ENCODE measurements at places on chromosomes 5 and 9. TPM values are rescaled to one million over a fixed set of nuclear protein-coding genes. Genes with fewer than 3 reads are reported as not detected.

GRCh38 chr5:181281984-181282316 lies 21.0 kb upstream of the TRIM52 start:
- H3K4me3 ChIP-seq: no peak overlapping the region
- no peak for DNase-seq
- no peaks in the 10 kb centered on the region for H3K27me3 ChIP-seq
- no peaks in the 10 kb centered on the region for H3K36me3 ChIP-seq
- H3K4me1 ChIP-seq: no peaks in the 10 kb centered on the region
- no peak overlapping the region for H3K27ac ChIP-seq

PCDHB8 gene
- 0.87 TPM for total RNA-seq

DNA sequence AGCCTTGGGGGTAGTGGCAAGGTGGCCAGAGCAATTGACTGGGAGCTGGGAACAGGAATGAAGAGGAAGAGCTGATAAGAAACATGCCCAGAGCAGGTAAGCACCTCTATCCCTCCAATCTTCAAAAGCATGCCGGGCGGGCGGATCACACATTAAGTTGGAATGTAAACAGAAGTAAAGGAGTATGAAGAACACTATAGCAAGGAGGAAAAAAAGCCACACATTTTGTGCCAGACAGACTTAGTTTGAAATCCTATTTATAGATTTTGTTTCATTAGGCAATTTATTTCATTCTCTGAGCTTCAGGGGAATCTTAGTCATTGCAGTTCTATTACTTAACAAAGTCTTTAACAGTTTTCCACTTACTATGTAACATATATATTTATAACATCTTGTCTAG lies 173.9 kb upstream of the TNC start:
- no peak overlapping the region for H3K4me3 ChIP-seq
- no peak for DNase-seq
- no peaks in the 10 kb centered on the region for H3K27me3 ChIP-seq
- H3K36me3 ChIP-seq: no peaks in the 10 kb centered on the region
- H3K27ac ChIP-seq: no peak overlapping the region

GRCh38 chr5:127079994-127080491 lies 6.7 kb upstream of the C5orf63 start:
- H3K27ac ChIP-seq: no peak overlapping the region
- H3K27me3 ChIP-seq: no peaks in the 10 kb centered on the region
- no peak for DNase-seq
- no peak overlapping the region for H3K4me3 ChIP-seq
- no peaks in the 10 kb centered on the region for H3K4me1 ChIP-seq
- H3K36me3 ChIP-seq: no peaks in the 10 kb centered on the region

- DNase-seq: peak; percentile 45
- no peaks in the 10 kb centered on the region for H3K27me3 ChIP-seq
- H3K4me1 ChIP-seq: peaks cover 15% of the 10 kb centered on the region
Observed at GRCh38 chr5:56481428-56482357, 248.6 kb upstream of the ANKRD55 start.

LURAP1L gene
- total RNA-seq: 1.9 TPM

GALT gene
- 39.4 TPM for total RNA-seq

- H3K27me3 ChIP-seq: peaks cover 31% of the 10 kb centered on the region
- H3K27ac ChIP-seq: no peak overlapping the region
- DNase-seq: no peak
- no peaks in the 10 kb centered on the region for H3K36me3 ChIP-seq
Observed at GRCh38 chr9:34961574-34962490, 3.7 kb downstream of the PHF24 start.

GRCh38 chr5:137024044-137024443 lies 475.1 kb downstream of the SPOCK1 start:
- H3K27ac ChIP-seq: no peak overlapping the region
- no peaks in the 10 kb centered on the region for H3K36me3 ChIP-seq
- H3K4me1 ChIP-seq: peaks cover 12% of the 10 kb centered on the region

GRCh38 chr5:38442247-38442573 lies 114.2 kb downstream of the LIFR start:
- no peaks in the 10 kb centered on the region for H3K36me3 ChIP-seq
- H3K4me1 ChIP-seq: no peaks in the 10 kb centered on the region
- no peak overlapping the region for H3K27ac ChIP-seq
- no peaks in the 10 kb centered on the region for H3K27me3 ChIP-seq

TMOD1 gene
- 172 TPM for total RNA-seq

SPAG8 gene
- total RNA-seq: 3.5 TPM

BAAT gene
- not detected for total RNA-seq

FBXL7 gene
- 23.5 TPM for total RNA-seq

SLCO6A1 gene
- not detected for total RNA-seq

GRCh38 chr9:13991395-13991794 lies 322.5 kb downstream of the NFIB start:
- H3K27me3 ChIP-seq: no peaks in the 10 kb centered on the region
- H3K36me3 ChIP-seq: no peaks in the 10 kb centered on the region
- no peak overlapping the region for H3K27ac ChIP-seq
- no peak overlapping the region for H3K4me3 ChIP-seq

DNA sequence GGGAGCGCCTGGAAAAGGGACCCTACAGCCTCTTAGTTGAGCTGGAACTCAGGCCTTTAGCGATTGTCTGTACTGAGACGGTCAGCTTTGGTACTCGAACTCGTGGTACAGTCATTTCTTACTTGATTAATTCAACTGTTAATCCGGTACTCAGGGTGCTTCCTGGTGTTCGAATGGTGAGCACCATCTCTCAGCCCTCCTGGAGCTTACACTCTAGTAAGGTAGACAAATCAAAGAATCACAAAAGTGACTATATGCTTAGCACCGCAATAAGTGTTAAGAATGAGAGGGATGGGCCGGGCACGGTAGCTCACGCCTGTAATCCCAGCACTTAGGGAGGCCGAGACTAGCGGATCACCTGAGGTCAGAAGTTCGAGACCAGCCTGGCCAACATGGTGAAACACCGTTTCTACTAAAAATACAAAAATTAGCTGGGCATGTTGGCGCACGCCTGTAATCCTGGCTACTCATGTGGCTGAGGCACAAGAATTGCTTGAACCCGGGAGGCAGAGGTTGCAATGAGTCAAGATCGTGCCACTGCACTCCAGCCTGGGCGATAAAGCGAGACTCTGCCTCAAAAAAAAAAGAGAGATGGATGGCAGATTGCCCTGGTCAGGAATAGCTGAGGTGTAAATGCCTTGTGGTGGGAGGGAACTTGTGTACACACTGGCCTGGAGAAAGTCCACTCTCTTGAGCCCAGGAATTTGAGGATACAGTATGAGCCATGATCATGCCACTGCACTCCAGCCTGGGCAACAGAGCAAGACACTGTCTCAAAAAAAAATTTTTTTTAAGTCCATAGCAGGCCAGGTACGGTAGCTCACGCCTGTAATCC lies 981 bp downstream of the TCOF1 start:
- H3K27ac ChIP-seq: peak overlapping the region; percentile 74
- H3K4me3 ChIP-seq: peak overlapping the region; percentile 93

CCL27 gene
- not detected for total RNA-seq

DNA sequence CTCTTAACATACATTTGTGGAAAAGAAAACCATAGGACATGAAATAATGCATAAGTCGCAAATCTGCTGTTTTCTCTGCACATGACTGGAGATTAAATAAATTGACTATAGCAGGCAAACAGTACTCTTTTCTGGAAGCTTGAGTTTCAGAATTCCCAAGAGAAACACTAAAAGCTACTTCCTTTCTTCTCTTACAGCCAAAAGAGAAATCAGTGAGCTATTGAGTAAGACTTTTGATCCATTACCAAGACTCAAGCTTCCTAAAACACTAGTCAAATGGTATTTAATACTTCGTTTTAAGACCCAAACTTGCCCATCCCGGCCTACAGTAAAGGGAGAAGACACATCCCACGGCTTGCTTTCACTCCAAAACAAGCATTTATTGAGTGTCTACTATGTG lies 335.8 kb upstream of the PUM3 start:
- no peaks in the 10 kb centered on the region for H3K36me3 ChIP-seq
- peaks cover 41% of the 10 kb centered on the region for H3K27me3 ChIP-seq
- no peak overlapping the region for H3K27ac ChIP-seq
- DNase-seq: no peak
- H3K4me3 ChIP-seq: no peak overlapping the region
- peaks cover 14% of the 10 kb centered on the region for H3K4me1 ChIP-seq
